Left cardiac atrium (tissue), 4 donors: ENCODE measurements at places on chromosomes 5 and 9. TPM values are rescaled to one million over a fixed set of nuclear protein-coding genes. Genes with fewer than 3 reads are reported as not detected.

FBXL7 gene
- total RNA-seq, result 19.8 TPM

GBGT1 gene
- 10.8 TPM for total RNA-seq

SOHLH1 gene
- total RNA-seq, result not detected

FGD3 gene
- 5.2 TPM for total RNA-seq

SPAAR gene
- 13.1 TPM for total RNA-seq

PGM5 gene
- total RNA-seq, result 258 TPM

SH3TC2 gene
- total RNA-seq, result 3.1 TPM

CCDC180 gene
- 1.9 TPM for total RNA-seq

MBLAC2 gene
- 3.4 TPM for total RNA-seq

FBP2 gene
- 0.31 TPM for total RNA-seq

CDKN2B gene
- total RNA-seq, result 7.9 TPM

PCA3 gene
- not detected for total RNA-seq

LRRC14B gene
- 35.9 TPM for total RNA-seq

ADGRV1 gene
- 0.32 TPM for total RNA-seq

SHOC1 gene
- not detected for total RNA-seq

CCDC192 gene
- total RNA-seq, result not detected

STRBP gene
- 16.7 TPM for total RNA-seq

NANS gene
- total RNA-seq, result 41.5 TPM

FCHSD1 gene
- total RNA-seq, result 7.3 TPM

WDR55 gene
- 11.0 TPM for total RNA-seq

PPIC gene
- total RNA-seq, result 53.4 TPM

PAXX gene
- total RNA-seq, result 30.2 TPM

PHPT1 gene
- total RNA-seq, result 189 TPM

FREM1 gene
- 1.8 TPM for total RNA-seq

PLAC8L1 gene
- total RNA-seq, result not detected

OTP gene
- total RNA-seq, result not detected
